ENCODE measurements at places on chromosomes 7 and 10. TPM values are rescaled to one million over a fixed set of nuclear protein-coding genes. Genes with fewer than 3 reads are reported as not detected.

The TFPI2 gene
- 1.4 TPM for total RNA-seq

The NKX1-2 gene
- total RNA-seq, result not detected

- H3K4me1 ChIP-seq, result no peaks in the 10 kb centered on the region
- H3K27ac ChIP-seq, result no peak overlapping the region
- DNase-seq, result no peak
- H3K4me3 ChIP-seq, result no peak overlapping the region
- no peaks in the 10 kb centered on the region for H3K36me3 ChIP-seq
These were observed 49.5 kb upstream of the ADAM12 start for GRCh38 chr10:126437635-126438406.

DNA sequence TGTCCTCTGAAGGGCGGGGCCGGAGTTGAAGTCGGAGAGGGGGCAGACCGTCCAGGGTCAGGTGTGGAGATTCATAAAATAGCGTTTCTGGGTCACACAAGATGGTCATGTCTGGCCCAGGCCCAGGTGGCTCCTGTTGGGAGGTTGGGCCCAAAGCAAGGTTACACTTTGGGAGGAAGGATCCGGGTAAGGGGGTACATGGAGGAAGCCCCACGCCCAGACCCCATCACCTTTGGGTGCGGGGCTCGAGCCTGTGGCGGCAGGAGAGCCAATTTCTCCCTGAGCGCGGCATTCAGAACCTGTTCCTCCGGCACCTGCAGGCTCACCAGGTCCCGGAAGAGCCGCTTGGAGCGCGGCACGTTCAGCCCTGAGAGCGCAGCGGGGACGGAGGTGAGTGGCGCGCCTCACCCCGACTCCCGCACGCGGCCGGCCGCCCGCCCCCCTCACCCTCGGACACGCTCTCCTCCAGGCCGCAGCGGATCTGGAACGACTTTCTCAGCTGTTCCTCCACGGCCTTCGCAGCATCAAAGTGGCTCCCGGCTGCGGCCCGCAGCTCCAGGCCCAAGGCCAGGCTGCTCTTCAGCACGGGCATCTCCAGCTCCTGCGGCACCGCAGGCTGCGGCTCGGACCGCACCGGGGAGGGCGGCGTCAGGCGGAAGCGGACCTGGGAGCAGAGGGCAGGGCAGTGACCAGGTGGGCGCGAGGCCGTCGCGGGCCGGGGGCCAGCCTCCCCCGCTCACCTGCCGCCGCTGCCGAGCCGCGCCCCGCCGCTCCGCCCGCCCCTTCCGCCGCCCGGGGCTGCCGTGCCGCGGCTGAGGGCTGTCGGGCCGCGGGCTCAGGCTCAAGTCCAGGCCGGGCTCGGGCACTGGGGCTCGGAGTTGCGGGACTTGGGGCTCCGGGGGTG is 644 bp downstream of the PPP1R35 start:
- peak overlapping the region; percentile 98 for H3K27ac ChIP-seq
- no peaks in the 10 kb centered on the region for H3K27me3 ChIP-seq
- H3K4me3 ChIP-seq, result peak overlapping the region; percentile 98
- H3K4me1 ChIP-seq, result peaks cover 35% of the 10 kb centered on the region
- peaks cover 6% of the 10 kb centered on the region for H3K36me3 ChIP-seq

DNA sequence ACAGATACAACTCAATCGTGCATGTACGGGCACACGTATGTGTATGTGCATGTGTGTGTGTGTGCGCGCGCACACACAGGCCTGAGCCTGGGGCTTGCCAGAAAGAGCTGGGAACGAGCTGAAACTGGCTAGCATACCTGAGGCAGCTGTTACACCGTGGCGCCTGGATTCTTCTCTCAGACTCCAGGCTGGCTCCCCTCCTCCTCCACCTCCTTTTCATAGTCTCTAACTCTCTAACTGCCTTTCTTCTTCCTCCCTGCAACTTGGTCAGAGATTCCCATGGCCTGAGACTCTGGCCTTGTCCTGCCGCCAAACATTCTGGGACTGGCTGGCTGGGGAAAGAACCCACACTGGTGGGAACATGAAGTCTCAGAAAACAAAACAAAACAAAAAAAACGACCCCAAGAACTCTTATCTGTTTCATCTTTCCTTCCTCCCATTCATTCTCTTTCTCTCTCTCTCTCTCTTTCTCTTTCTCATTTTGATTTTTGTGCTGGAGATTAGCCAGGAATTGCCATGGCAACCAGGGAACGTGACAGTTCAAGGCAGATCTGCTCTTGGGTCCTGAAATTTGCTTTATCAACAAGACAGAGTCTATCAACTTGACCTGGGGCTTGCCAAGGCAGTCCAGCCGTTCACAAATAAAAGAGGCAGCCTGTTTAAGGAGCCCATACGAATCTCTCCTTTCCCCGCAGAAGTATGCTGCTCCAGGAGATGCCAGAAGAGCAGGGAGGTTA is 76.8 kb upstream of the SEM1 start:
- peaks cover 3% of the 10 kb centered on the region for H3K4me1 ChIP-seq
- H3K27ac ChIP-seq, result no peak overlapping the region
- DNase-seq, result no peak
- H3K36me3 ChIP-seq, result no peaks in the 10 kb centered on the region
- no peak overlapping the region for H3K4me3 ChIP-seq
- H3K27me3 ChIP-seq, result no peaks in the 10 kb centered on the region

The SMURF1 gene
- 30.8 TPM for total RNA-seq

GRCh38 chr10:33260403-33261149 is 73.9 kb downstream of the NRP1 start:
- H3K27me3 ChIP-seq, result peaks cover 5% of the 10 kb centered on the region
- no peak overlapping the region for H3K27ac ChIP-seq
- no peak for DNase-seq
- no peak overlapping the region for H3K4me3 ChIP-seq

GRCh38 chr7:139033346-139034114 is 2.3 kb downstream of the ZC3HAV1L start:
- H3K36me3 ChIP-seq, result peaks cover under 1% of the 10 kb centered on the region
- no peak overlapping the region for H3K4me3 ChIP-seq
- no peaks in the 10 kb centered on the region for H3K27me3 ChIP-seq
- H3K27ac ChIP-seq, result no peak overlapping the region

DNA sequence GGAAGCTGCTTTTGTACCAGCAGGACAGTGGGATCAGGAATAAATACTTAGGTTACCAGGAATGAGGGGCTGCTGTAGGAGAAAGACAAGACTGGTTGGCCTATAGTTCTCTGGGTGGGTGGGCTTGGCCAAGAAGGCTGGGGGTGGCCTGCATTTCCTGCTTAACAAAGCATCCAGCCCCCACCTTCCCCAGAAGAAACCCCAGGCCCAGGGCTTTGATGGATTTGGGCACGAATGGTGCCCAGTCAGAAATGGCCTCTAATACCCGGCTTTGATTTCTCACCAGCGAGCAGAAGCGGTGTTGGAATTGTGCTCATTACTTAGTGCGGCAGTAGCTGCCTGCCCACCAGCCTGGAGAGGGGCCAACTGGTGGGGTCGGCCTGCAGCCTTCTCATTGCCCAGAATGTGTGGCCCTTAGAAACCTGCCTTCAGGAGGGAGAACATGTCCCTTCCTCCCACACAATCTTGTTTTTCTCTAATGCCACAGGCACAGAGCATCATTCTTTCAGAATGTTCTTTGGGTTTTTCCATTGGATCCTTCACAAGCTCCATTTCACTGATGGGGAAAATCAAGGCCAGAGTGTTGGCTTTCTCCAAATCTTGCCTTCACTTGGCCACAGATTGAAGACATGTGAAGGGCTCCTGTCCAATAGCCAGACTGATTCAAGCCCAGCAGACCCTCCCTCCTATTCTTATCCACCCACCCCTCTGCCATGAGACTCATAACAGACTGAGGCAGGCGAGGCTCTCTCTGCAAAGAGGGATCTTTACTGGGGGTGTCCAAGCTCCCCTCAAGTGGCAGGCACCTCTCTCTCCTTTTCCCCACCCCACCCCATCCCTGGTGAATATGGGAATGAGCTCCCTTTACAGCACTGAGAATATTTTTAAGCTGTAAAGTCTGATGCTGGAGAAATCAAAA is 2.5 kb downstream of the UNC5B start:
- H3K4me3 ChIP-seq, result peak overlapping the region; percentile 36
- peaks cover 56% of the 10 kb centered on the region for H3K27me3 ChIP-seq
- no peak overlapping the region for H3K27ac ChIP-seq

The AGAP6 gene
- 18.6 TPM for total RNA-seq

The ZPBP gene
- not detected for total RNA-seq

GRCh38 chr7:140676306-140676705 is 3.6 kb downstream of the ADCK2 start:
- H3K4me1 ChIP-seq, result peaks cover 29% of the 10 kb centered on the region
- H3K4me3 ChIP-seq, result peak overlapping the region; percentile 57
- peaks cover 13% of the 10 kb centered on the region for H3K36me3 ChIP-seq
- no peak for DNase-seq
- H3K27me3 ChIP-seq, result no peaks in the 10 kb centered on the region
- peak overlapping the region; percentile 74 for H3K27ac ChIP-seq

DNA sequence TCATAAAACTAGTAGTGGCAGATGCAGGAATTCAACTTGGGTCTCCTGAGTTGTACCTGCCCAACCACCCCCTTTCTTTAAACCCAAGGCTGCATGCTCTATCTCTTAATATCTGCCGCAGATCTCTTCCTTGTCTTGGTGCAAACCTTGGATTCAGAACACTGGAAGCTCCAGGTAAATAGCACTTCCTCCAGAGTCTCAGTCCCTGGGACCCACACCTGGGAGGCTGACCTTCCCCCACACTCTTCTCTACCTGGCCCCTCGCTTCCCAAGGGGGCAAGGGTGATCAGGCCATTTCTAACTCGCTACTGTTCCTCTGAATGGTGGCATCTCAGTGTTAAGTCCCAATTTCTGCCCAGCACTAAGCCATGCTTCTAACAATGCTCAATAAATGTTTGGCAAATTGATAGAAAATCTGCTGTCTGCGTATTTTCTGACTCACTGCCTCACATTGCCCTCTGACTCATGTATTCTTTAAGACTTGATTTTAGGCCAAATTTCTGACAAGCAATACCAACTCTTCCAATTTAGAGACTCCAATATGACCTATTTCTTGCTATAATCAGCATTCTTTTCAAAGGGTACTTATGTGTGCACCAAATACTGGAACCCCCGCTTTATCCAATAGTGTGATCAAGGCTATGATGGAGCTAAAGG is 68.0 kb upstream of the PPP1R3C start:
- DNase-seq, result no peak
- no peak overlapping the region for H3K27ac ChIP-seq
- H3K36me3 ChIP-seq, result no peaks in the 10 kb centered on the region

DNA sequence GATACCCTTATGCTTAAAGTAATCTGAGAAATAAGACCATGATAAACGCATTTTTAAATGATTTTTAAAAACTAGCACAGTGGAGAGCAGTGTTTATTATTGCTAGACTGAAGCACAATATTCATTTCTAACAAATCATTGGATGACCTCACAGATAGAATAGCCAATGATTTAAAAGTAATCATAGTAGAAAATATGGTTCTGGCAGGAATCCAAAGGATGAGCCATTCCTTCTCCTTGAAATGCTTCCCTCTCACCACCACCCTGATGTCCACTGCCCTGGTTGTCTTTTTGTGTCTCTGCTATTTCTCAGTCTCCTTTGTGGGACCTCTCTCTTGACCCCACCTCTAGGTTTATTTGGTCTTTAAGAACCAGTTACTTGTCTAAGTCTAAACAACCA is 64.9 kb downstream of the PRKG1 start:
- no peaks in the 10 kb centered on the region for H3K27me3 ChIP-seq
- no peak overlapping the region for H3K27ac ChIP-seq
- no peak overlapping the region for H3K4me3 ChIP-seq
- no peak for DNase-seq

- no peak for DNase-seq
- H3K4me1 ChIP-seq, result peaks cover 21% of the 10 kb centered on the region
- H3K36me3 ChIP-seq, result peaks cover 3% of the 10 kb centered on the region
- H3K27ac ChIP-seq, result no peak overlapping the region
These were observed 30.3 kb downstream of the ERCC6 start for GRCh38 chr10:49508654-49509053.

The SFR1 gene
- 16.3 TPM for total RNA-seq

DNA sequence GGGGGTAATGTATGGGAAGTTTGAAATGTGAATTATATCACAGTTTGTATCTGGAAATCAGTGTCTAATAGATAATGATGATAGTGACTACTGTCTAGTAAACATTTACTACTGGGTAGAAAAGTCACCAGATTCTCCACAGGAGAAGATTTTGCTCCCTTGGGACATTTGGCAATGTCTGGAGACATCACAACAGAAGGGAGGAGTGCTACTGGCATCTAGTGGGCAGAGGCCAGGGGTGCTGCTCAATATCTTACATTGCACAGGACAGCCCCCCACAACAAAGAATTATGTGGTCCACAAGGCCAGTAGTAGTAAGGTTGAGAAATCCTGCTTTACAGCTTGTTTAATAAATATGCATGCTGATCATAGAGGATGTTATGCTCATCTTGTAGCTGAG is 92.3 kb upstream of the PRPS1L1 start:
- H3K27me3 ChIP-seq, result peaks cover 32% of the 10 kb centered on the region
- H3K36me3 ChIP-seq, result no peaks in the 10 kb centered on the region
- H3K4me1 ChIP-seq, result no peaks in the 10 kb centered on the region
- H3K27ac ChIP-seq, result no peak overlapping the region
- H3K4me3 ChIP-seq, result no peak overlapping the region
- no peak for DNase-seq

The OR2A1 gene
- total RNA-seq, result not detected

DNA sequence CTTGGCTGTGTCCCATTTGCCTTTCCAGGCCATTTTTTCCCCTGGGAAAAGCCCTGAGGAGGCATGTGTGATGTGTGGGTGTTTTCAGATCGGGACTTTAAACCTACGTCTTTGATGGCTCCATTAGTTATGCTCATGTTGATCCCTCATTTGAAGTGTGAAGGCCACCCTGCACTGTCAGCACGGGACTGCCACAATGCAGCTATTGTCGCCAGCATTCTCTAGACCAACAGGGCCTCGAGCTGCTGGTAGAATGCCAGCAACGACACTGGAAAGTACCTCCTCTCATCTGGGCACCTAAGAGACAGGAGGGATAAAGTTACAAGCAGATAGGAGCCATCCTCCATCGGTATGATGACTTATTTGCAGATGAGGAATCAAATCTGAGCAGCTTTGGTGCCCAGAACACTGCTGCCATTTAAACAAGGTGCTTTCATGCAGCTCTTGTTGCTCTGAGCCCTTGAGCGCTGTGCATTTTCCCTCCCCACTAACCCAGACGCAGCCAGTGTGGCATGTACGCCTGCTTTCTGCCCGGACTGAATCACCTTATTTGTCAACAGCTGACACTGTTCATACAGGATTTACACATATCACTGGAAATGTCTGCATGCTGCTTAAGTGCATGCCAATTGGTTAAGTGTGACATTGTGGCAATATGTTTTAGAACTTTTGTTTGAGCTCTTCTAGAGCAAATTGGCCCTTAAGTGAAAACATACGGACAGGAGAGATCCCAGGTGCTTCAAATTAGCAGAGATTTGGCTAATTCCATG is 175.0 kb upstream of the PITRM1 start:
- peaks cover 60% of the 10 kb centered on the region for H3K27me3 ChIP-seq
- H3K36me3 ChIP-seq, result no peaks in the 10 kb centered on the region
- DNase-seq, result no peak
- H3K4me1 ChIP-seq, result peaks cover 15% of the 10 kb centered on the region
- no peak overlapping the region for H3K27ac ChIP-seq

- peak overlapping the region; percentile 80 for H3K4me3 ChIP-seq
- H3K4me1 ChIP-seq, result peaks cover 5% of the 10 kb centered on the region
- no peaks in the 10 kb centered on the region for H3K36me3 ChIP-seq
- H3K27me3 ChIP-seq, result peaks cover 9% of the 10 kb centered on the region
These were observed 647 bp upstream of the NACAD start for GRCh38 chr7:45089341-45089891.
